ENCODE measurements at places on chromosomes 3 and 15. TPM values are rescaled to one million over a fixed set of nuclear protein-coding genes. Genes with fewer than 3 reads are reported as not detected.

DNA sequence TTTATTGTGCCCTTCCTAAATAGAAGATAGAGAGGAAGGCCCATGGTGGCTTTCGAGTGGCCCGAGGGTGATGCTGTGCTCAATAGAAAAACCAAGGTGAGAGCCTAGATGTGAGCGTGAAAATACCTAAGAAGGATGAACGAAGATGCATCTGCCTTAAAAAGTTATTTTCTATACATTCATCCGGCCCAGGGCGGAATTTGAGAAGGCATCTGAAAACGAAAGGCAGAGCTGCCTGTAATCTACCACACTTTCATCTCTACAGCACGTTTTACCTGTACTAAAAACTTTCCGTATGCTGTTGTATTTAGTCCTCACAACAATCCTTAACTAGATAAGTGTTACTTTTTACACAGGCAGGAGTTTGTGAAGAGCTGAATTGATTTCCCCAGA is 1.4 kb downstream of the DUT start:
- DNase-seq, result no peak

GRCh38 chr3:34668915-34669314 is 870.5 kb downstream of the PDCD6IP start:
- DNase-seq, result no peak

GRCh38 chr3:9316881-9317361 is 45.9 kb upstream of the THUMPD3 start:
- peak; percentile 63 for DNase-seq

DNA sequence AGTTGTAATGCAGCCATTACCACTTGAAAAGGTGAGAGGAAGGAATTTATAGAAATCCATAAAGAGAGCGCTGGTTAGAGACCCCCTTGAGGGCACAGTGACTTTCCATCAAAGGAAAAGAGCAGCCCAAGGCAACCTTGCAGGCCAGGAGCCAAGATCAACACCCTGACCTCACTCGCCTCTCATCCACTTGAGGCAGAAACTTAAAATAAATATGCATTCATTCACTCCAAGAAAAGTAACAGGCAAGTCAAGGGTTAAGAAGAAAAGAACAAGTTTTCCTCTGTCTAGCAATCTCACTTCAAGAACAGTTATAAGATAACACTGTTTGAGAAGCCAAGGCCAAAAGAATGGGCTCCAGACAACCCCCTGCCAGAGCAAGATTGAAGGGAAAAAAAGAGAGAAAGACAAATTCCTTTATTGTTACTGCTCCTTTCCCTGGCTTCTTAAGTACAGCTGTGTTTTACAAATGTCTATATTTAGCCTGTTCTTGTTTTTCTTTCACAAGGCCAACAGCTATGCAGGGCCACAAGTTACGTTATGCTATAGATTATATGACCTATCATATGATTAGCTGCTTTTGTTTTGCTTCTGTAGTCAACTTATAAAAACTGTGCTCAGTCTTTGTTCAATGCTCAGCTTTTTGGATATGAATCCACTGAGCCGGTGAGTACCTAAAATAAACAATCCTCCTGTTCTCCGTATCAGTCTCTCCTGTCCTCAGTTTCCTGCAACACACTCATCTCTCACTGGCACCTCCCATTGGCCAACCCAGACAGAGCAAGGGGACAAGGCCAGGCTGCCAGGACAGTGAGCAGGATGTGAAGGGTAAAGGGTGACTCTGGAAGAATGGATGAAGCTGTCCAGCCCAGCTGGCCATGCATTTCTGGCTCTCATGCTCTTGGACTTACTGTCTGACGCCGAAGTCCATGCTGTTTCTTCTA is 15.8 kb upstream of the SSUH2 start:
- peak; percentile 16 for DNase-seq

DNA sequence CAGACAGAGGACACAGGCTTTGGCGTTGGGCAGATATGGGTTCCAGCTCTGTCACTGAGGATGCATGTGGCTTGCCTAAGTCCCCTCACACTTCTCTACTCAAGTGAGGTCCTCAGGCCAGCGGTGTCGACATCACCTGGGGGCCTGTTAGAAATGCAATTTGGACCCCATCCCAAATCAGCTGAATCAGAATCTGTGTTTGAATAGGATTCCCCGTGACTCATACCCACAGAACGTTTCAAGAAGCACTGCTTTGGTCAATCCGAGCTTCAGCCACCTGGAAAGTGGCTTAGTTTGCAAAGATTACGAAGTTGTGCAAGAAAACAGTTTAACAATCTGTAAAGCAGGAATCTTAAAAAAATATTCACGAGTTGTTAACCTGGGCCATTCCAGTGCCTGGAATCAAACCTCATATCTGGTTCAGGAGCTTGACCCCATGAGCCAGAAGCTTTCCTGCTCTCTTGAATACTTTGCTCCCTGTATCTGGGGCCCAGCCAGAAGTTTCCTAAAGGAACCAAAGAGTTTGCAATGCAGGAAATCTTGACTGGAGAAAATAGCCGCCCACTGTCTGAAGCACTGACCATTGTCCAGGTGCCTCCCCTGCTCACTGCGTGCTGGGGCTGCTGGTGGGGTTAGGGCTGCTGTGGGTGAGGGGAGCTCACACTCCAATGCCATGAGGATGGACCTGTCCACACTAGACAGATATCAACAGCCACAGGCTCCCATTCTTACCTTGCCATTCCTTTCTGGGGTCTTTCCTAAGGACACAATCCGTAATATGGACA is 208.5 kb upstream of the LINGO1 start:
- peak; percentile 92 for DNase-seq

GRCh38 chr3:116443191-116443661 is 2.1 kb downstream of the LSAMP start:
- no peak for DNase-seq

- DNase-seq, result no peak
These were observed 8.6 kb upstream of the ZNF148 start for GRCh38 chr3:125383744-125384143.

DNA sequence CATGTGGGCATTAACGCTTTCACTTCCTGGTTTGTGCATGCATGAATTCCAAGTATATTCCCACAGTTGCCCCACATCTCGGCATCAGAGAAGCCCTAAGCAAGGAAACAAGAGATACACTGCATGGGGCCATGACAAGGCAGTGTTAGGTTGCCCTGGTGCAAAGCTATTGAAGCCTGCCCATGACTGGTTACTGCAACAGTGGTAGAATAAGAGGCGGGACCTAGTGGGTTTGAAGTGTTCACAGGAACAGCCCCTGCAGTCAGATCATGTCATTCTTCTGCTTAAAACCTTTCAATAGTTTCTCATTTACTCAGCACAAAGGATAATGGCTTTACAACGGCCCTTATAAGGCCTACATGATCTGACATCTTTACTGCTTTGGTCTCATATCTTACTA is 80.9 kb upstream of the TOPAZ1 start:
- no peak for DNase-seq

DNA sequence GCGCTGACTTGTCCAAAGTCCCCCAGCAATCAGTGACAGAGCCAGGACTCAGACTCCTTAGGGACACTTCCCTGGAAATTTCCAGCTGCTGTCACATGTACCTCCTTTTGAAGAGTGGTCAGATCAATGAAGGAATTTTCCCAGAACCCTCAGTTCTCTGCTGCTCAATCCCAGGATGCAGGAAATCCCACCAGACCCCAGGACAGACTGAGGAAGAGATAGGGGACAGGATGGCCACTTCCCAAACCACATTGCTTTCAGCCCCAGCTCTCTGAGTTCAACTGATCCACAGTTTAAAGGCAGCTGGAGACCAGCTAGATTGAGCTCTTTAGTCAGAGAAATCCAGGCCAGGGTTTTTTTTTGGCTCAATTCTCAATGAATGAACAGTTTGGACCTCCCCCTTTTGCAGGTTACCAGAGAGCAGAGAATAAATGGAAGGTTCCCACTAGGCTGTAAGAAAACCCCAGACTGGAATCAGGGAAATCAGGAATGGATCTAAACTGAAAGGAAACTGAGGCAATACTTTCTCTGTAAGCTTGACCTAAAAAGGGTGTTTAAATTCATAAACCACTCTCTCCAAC is 1.5 kb downstream of the CYP1A1 start:
- peak; percentile 73 for DNase-seq

GRCh38 chr15:82530606-82531379 is 9.5 kb downstream of the RPS17 start:
- DNase-seq, result peak; percentile 68

- DNase-seq, result no peak
These were observed 52.0 kb downstream of the DZIP1L start for GRCh38 chr3:138063416-138063815.

Gene ALDH1A3
- total RNA-seq, result 343 TPM

Gene SCN11A
- not detected for total RNA-seq

Gene SIAH2
- total RNA-seq, result 58.7 TPM

Gene ESYT3
- 0.52 TPM for total RNA-seq
